G401 (cell line): ENCODE measurements at places on chromosomes 3 and 15.

DNA sequence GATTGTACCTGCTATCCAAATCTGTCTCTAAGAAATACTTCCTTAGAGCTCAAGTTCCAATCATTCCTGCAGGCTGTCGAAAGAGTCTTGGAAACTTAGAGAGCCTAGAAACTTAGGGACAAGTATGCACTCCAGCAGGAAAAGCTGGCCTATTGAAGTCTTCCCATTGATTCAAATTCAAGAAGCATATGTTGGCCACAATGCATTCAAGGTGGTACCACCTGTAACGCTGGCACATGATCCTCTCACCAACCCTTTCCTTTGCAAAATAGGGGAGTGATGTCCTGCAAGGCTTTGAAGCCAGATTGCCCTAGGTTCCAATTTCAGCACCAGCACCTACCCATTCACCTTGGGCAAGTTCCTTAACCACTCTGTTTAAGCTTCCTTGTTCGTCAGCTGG, 6.0 kb downstream of the ADAMTS9 start:
- no peak for DNase-seq

GRCh38 chr3:147735616-147736015, 326.5 kb downstream of the ZIC1 start:
- no peak for DNase-seq

DNA sequence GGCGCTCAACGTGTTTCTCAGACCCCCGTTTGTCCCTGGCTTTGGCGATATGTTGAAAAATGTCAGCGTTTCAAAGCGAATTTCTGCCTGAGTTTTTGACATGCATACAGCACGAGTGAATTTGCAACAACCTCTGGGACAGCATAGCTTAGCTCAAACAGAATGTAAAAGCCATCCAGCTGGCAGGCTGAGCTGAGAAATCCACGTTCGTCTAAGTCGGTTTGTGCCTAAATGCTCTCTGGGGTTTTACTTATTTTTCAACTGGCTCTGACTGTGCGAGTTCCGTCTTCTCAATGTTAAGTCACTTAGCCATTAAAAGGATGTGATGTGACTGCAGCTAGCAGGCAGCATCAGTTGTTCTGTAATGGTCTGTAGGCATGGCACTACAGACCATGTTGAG, 243.5 kb upstream of the SLCO3A1 start:
- no peak for DNase-seq

DNA sequence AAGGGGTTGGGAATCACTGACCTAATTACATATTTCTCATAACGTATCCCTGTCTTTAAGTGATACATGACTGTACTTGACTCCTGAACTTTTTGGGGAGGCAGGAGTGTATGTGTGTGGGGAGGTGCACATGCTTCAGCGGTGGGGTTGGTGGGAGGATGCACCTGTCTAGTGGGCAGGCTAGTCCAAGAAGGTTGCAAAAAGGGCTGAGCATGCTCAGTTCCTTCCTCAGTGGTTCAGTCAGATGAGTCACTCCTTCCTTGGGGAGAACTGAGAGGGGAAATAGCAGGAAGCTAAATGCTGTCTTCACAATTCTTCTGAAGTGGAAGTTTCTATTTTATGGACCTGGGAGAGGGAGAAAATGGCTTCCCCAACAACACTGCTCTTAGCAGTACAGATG, 24.6 kb upstream of the AP4E1 start:
- no peak for DNase-seq

DNA sequence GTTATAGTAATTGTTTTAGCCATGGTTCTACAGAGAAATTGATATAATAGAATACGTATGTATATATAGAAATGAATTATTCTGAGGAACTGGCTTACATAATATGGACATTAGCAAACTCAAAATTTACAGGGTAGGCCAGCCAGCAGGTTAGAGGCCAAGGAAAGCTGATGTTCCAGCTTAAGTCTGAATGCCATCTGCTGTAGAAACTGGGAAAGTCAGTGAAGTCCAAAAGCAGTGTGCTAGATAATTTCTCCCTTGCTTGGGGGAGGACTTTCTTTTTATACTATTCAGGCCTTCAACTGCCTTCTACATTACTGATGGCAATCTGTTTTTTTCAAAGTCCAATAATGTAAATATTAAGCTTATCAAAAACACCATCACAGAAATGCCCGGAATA, 1174.7 kb downstream of the ZPLD1 start:
- no peak for DNase-seq

DNA sequence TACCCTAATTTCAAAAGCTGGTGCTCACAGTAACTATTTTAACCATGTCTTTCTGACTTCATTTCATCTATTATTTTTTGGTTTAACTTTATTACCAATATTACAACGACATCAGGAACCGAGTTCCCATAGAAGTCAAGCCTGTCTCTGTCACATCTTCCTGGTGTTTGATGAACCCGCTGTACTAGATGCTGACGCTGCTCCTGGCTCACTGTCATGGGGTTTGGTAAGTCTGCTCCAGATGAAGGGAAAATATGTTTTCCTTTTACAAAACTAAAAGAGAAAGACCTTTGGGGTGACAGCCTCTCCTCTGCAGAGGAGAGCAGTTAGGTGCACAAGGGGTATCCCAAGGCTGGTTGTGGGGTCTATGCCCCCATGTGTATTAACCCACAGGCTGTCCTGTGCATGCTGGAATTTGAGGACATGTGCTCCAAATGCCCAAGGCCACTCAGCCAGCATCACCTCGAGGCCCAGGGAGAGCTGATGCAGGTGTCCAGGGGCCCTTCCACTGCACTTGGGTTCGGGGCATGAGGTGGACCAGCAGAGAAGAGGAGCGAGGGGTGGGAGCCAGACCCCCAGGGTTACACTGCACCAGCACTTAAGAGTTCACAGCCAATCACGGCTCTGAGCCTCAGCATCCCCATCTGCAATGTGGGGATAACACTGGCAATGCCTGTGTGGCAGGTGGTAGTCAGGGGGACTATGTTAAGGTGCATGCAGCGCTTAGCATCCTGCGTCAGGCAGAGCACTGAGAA, 62.2 kb downstream of the ATP10A start:
- DNase-seq = no peak
